ENCODE measurements at places on chromosomes 7 and 10.

DNA sequence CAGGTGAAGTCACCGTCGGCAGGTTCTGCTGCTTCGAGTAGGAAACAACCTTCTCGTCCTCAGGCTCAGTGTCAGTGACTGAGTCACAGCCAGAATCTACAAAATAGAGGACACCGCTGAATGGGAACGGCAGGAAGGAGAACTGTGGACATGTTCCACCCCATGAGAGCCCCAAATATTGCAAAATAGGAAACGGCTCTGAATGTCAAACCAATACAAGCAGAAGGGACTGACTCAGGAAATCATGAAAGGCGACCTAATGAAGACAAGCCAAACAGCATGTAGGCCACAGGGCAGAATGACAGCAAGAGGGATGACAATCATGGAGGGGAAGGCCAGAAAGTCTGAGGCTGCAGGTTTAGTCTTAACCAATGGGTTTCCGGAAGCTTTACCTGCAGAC lies 63.5 kb downstream of the PIK3AP1 start:
- DNase-seq, result no peak

GRCh38 chr7:83610649-83611304 lies 38.2 kb downstream of the SEMA3E start:
- no peak for DNase-seq

DNA sequence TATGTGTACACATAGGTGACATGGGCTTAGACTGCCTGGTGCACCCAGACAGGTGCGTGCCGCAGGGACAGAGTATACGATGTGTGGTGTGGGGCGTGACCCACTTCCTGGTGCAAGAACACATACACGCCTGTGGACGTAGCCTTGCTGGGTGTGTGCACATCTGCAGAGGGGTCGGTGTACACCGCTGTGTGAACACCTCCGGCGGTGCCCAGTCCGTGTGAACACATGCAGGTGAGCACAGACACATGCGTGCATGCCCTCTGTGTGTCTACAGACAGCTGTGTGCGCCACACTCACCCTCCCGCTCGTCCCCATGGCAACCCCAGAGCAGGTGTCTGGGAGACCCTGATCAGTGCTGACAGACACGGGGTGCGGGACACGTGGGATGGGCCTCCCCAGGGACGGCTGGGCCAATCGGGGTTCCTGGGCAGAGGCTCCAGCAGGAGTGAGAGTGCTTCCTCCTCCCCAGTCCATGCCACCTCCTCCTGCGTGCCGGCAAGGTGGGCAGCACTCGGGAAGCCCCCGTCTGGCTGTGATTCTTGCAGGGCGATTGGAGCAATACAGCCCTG lies 23.4 kb downstream of the ELFN1 start:
- no peak for DNase-seq

DNA sequence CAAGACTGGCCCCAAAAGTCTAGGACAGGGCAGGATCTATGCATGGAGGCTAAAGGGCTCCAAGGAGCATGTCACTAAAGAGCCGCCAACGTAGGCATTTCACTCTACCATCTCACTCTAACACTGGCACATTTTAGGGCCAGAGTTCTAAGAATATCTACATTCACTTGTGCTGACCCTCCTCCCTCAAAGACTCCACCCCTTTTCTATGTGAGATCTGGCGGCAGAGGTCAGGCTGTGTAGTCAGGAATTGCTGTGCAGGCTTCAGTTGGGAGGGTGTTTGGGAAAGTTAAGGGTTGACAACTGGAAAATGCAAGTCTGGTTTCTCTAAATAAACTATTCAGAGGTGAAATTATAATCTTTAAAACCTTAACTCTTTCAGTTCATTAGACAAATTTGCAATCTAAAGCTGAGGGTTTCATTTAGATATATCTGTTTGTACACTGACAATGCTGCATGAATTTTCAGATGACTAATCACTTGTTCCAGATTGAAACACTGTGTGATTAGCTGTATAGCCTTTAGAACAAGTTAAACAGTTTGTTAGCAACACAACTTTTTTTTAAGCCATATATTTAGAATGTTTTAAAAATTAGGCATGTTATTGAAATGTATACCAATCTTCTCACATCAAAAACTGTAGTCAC lies 18.2 kb downstream of the LMOD2 start:
- no peak for DNase-seq

DNA sequence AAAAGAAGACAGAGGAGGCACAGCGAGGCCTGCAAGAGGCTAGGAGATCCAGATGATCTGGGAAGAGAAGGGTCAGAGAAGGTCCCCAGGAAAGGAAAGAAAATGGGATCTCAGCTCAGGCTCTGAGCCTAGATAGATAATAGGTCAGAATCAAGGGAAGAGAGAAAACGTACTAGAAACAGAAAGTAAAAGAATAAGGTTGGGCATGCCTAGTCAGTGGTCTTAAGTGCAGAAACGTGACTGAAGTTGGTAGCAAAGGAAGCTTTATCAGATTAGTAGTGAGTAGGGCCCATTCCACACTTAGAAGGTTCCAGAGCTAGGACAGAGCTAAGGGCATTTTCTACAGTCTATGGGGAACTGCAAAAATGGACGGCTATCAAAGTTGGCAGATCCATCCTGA lies 84.8 kb upstream of the ASAH2 start:
- no peak for DNase-seq

DNA sequence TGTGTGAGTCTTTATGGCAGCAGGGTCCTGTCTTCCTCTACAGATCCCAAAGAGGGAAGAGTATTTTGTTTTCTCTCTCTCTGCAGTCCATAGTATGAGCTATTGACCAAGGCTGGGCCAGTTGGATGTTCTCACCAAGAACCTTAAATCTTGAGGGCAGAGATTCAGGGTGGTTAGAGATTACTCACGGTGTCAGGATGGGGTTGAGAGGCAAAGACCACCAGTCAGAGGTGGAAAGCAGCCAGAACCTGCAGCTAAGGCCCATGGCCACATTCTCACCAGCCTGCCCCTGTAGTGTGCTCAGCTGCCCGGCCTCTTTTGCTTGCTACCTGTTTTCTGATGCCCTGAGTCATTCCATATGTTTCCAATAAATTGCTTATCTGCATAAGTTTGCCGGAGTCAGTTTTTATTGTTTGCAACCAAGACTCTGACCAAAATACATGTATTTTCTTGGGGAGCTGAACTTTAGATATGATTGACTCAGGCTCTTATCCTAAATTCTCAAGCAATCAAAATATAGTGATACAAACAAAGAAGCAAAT lies 67.0 kb downstream of the MAP3K8 start:
- DNase-seq, result no peak

GRCh38 chr10:100736144-100736808 lies 9.1 kb upstream of the PAX2 start:
- no peak for DNase-seq

DNA sequence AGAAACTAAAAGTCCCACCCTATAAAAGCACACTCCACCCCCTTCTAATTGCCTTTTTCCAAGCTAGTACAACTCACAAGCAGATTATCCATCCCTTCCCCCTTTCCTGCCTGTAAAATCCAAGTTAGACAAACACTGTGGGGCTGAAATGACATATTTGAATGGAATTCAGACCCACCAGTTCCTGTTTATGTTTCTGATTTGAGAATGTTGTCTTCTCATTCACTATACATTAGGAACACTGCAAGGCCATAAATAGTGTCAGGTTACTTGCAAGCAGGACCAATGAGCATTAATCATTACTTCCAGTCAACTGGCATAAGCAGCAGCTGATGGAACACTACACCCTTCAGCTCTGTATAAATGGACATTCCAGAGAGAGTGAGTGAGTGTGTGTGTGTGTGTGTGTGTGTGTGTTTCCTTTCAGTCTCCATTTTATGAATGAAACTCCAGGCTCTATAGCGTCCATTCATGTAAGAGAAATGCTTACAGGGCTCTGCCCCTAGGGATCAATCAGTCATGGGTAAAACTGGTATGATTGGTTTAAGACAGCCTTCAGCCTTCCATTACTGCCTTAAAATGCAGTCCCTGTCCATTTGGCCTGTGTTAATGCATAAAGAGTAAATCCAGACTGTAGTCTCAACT lies 69.3 kb downstream of the ETV1 start:
- peak; percentile 83 for DNase-seq

DNA sequence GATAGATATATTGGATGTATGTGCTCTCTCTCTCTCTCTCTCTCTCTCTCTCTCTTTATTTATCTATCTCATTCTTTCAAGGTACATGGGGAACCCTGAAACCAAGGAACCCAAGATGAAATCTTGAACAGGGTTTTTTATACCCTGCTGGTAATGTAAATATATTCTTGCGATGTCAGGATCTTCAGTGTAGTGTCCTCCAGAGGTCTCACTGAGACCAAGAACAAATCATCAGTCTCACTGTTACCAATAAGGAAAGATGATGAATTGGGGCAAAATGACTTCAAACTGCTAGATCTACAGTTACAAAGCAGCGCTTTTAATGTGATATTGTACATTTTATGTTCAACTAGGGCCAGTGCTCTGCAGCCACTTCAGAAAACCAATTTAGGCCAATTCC lies 423.5 kb downstream of the ANKRD7 start:
- no peak for DNase-seq

DNA sequence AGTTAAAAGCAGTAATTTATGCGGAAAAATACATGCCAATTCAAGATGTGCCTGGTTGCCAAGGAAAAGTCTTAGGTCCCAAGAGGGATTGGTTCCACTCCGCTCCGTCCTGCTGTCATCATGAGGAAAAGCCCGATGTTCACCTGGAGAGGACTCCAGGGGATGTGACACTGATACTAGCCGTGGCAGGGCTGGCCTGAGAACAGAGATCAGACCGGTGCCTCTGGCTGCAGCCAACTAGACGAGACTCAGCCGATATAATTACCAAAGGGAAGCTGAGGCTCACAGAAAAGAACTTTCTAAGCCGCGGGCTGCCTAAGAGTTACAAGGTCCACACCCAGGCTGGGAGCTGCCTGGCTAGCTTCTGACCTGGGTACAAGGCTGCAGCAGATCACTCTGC lies 81.3 kb upstream of the UNC5B start:
- no peak for DNase-seq

GRCh38 chr7:25861601-25862260 lies 290.3 kb upstream of the NFE2L3 start:
- DNase-seq, result no peak

Measured in RWPE1 (cell line).